ENCODE measurements at places on chromosomes 1 and 21. TPM values are rescaled to one million over a fixed set of nuclear protein-coding genes. Genes with fewer than 3 reads are reported as not detected.
A peak's percentile ranks its signal among the peaks of the same experiment; 100 is the strongest.

Gene KPRP
- not detected for total RNA-seq

Gene CSRP1
- total RNA-seq: 189 TPM

Gene DVL1
- total RNA-seq: 813 TPM

Gene HTR6
- total RNA-seq: not detected

Gene AKR7A3
- total RNA-seq: 0.40 TPM

Gene SHCBP1L
- not detected for total RNA-seq

Gene KIF21B
- 0.66 TPM for total RNA-seq

- DNase-seq: no peak
Observed at GRCh38 chr1:61135291-61135690, 52.9 kb downstream of the NFIA start.

GRCh38 chr1:78334114-78334513 is 156.7 kb upstream of the PTGFR start:
- DNase-seq: no peak

GRCh38 chr1:157091186-157091585 is 8.4 kb downstream of the ETV3L start:
- DNase-seq: no peak

- DNase-seq: no peak
Observed at GRCh38 chr1:193185901-193186731, at the start of gene B3GALT2. Gene B3GALT2, minus strand, starts transcription at chr1:193186613. Its CDS starts 5,051 bp downstream, at chr1:193181562.

DNA sequence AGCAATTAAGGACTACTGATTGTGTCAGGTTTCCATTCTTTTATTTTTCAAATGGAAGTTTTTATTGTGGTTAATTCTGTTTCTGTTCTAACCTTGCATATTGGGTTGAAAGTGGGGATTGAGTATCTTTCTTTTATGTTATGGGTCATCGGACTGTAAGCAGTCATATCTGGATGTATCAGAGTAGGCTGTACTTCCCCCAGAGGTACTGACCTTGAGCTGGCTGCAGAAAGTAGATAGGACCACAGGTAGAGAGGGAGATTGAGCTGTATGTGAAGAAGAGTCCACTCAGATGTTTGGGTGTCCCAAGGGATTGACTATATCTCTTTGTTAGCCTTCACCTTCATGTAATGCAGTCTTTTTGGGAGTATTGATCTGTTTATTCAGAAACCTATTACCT is 20.5 kb upstream of the ALG14 start:
- no peak for DNase-seq

- DNase-seq: no peak
Observed at GRCh38 chr1:205339197-205339702, 17.5 kb downstream of the KLHDC8A start.

- DNase-seq: no peak
Observed at GRCh38 chr1:40469327-40469726, 7.8 kb upstream of the ZFP69 start.

- no peak for DNase-seq
Observed at GRCh38 chr1:33711511-33711910, 152.4 kb upstream of the HMGB4 start.

DNA sequence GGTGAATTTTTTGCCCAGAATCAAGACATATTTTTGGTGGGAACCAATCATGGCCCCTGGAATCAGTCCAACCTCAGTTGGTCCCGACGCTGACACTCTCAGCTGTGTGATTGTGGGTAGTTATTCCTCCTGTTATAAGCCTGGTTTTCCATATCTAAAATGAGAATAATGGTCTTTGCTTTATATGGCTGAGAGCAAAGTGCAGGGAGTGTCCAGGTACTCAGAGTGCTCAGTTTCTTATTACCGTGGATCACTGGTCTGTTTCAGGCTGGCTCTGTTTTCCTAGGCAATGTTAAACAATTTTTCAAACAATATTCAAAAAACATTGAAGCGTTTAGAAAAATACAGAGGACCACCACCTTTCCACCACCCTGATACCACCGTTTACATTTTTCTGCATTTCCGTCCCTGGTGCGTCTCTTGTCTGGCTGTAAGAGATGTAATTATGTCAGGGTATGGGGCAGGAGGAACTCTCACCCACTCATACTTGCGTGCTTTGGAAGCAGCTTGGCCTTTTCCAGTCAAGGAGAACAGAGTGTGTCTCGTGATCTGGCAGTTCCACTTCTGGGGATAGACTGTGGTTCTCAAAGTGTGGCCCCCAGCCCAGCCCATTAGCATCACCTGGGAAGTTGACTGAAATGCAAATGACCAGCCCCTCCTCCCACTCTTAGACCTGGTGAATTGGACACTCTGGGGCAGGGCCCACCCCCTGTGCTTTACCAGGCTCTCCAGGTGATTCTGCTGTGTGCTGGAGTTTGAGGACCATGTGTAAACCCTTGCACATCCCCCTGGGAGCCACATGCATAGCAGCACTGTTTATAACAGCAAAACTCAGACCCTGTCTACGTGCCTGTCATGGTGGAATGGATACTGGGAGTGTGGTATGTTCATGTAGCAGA is 6.8 kb downstream of the MX1 start:
- no peak for DNase-seq

GRCh38 chr1:100950781-100951180 is 54.9 kb downstream of the SLC30A7 start:
- no peak for DNase-seq

GRCh38 chr1:28028873-28029654 is 59.3 kb downstream of the EYA3 start:
- no peak for DNase-seq

GRCh38 chr1:29122682-29123052 is 1.0 kb downstream of the TMEM200B start:
- peak; percentile 82 for DNase-seq

- peak; percentile 99 for DNase-seq
Observed at GRCh38 chr1:64343105-64343822, 126.7 kb upstream of the CACHD1 start.

All from PC-3 (cell line).